Skin of body (tissue), 3 donors: ENCODE measurements at places on chromosomes 3 and 15. TPM values are rescaled to one million over a fixed set of nuclear protein-coding genes. Genes with fewer than 3 reads are reported as not detected.

DNA sequence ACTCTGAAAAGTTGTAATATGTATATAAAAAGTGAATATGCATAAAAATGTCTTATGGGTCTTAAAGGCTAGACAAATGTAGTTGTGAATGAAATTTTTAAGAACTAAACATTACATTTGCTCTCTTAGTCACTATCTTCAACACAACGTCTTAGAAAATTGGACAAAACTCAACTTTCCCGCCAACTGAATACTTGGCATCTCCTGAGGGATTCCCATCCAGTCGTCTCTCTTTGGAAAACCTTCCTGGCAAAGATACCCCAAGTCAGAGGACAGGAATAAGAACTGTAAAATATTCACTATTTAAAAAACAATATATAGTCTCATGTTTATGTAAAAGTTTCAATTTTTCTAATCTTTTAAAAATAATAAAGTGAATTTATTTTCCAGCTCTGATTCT is 354.8 kb downstream of the GRM7 start:
- DNase-seq: no peak

- peak; percentile 1 for DNase-seq
These were observed 108.7 kb downstream of the SLMAP start for GRCh38 chr3:57864853-57865252.

GRCh38 chr15:94230431-94230882 is 904 bp upstream of the MCTP2 start:
- DNase-seq: no peak

Gene CAMP
- 18.3 TPM for total RNA-seq

Gene TWF2
- total RNA-seq: 24.5 TPM

Gene IQGAP1
- total RNA-seq: 224 TPM

Gene LDHAL6B
- total RNA-seq: not detected
